ENCODE measurements at places on chromosomes 3 and 15.

DNA sequence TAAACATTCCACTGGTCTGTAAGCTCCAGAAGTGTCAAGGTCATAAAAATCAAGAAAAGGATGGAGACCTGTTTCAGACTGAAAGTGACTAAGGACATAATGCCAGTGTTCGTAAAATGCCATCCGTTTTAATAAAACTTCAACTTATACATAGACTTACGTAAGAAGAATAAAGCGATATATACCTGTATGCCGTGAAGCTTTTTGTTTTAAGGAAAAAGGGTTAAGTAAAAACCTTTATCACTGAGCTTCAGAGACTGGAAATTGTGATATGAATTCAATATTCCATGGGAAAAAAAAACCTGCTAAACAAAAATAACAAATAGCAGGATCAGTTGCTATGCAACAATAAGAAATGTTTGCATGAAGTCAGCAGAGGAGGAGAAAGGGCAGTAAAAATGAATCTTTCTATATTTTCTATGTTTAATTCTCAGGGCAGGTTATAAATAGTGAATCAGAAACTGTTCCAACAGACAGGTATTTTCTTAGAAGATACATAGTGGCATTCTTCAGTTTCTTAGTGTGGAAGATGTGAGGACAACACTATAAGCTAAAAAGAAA lies 42.5 kb downstream of the CHSY1 start:
- DNase-seq = no peak

- no peak for DNase-seq
These were observed 47.5 kb upstream of the RNF7 start for GRCh38 chr3:141690431-141691072.

DNA sequence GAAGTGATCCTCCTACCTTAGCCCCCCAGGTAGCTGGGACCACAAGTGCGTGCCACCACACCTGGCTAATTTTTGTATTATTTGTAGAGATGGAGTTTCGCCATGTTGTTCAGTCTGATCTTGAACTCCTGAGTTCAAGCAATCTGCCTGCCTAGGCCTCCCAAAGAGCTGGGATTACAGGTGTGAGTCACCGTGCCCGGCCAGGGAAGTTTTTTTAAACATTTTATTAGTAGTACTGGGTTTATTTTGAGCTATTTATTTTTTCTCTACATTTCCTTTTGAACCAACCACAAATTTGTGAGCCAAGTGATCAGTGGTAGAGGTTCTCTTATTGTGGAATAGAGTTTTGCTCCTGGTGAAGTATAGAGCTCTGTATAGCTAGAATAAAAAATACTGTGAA lies 33.7 kb downstream of the ARMC8 start:
- DNase-seq = no peak

- DNase-seq = no peak
These were observed 6.5 kb downstream of the SEC22C start for GRCh38 chr3:42575137-42575741.

- DNase-seq = no peak
These were observed 38.5 kb downstream of the MAP3K13 start for GRCh38 chr3:185401319-185401955.

DNA sequence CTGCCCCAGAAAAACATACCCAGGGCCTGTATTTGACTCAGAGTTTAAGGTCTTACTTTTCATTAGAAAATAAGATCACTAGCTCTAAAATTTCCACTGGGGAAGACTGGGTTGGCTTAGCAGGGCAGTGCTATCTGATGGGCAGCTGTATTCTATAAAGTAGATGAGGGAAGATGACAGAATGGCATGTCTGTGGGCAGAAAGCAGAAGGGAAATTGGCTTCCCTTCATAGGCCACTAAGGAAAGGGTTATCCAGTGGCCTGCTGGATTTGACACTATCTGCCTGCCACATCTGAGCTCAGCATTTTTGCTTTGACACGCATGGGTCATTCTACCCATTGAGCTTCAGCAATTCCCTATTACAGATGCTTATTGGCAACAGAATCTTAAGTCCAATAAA lies 461.3 kb upstream of the RASGRP1 start:
- DNase-seq = no peak

- no peak for DNase-seq
These were observed 146.1 kb upstream of the UMPS start for GRCh38 chr3:124584245-124584551.

DNA sequence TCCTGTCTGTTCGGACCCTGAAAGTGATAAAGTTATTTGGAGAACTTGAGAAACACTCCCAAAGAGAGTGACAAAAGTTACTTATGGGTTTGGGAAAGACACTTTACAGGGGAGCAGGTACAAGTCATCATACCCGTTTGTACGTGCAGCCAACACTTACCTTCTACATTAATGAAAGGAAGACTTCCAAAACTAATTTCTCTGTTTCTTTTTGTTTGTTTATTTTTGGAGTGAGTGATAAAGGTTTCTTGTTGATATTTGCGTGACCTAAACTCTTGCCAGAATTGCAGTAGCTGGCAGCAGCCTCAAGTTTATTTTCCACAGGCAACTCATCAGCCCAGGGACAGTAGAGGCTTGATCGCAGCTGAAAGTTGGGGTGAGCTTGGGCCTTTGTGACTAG lies 8.4 kb downstream of the ABHD2 start:
- no peak for DNase-seq

GRCh38 chr3:61068084-61068483 lies 183.2 kb downstream of the FHIT start:
- DNase-seq = no peak

GRCh38 chr3:55486857-55487380 lies at the start of gene WNT5A:
Gene WNT5A (minus strand): TSS chr3:55487306. CDS start chr3:55486985, 321 bp downstream.
- DNase-seq = peak; percentile 57

- no peak for DNase-seq
These were observed 11.0 kb upstream of the FILIP1L start for GRCh38 chr3:100125161-100125938.

- DNase-seq = no peak
These were observed 158.4 kb downstream of the FHIT start for GRCh38 chr3:61092870-61093269.

DNA sequence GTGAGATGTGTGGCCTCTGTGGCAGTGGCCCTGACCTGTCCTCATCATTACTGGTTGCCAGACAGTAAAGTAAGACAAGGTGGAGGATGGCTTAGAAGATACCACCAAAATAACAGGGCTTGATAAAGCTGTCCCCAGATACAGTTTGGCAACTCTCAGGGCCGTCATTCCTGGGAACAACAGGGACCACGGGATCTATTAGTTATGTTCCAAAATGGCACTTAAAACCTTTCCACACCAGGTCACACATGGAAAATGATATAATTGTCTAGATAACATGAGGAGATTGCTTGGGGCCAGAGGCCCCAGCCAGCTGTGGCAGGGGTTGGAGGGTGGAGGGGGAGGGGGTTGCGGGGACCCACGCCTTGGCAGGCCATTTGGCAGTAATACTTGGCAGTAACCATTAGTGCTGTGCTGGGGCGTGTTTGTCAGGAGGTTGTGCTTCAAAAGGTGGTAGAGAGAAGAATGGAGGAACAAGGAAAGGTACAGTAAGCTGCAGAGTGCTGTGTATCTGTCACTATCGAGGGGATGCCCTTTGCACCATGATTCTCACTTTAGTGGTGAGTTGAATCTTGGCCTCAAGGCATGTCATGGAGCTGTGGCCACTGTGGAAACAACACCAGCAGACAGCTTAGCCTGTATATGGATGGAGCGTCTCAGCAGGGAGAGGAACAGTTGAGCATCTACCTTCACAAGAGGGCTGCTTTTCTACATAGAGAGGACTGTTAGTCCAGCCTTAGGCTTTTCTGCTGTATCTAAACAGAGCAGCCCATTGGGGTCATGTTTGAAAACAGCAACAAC lies 14.0 kb downstream of the PLCL2 start:
- DNase-seq = no peak

DNA sequence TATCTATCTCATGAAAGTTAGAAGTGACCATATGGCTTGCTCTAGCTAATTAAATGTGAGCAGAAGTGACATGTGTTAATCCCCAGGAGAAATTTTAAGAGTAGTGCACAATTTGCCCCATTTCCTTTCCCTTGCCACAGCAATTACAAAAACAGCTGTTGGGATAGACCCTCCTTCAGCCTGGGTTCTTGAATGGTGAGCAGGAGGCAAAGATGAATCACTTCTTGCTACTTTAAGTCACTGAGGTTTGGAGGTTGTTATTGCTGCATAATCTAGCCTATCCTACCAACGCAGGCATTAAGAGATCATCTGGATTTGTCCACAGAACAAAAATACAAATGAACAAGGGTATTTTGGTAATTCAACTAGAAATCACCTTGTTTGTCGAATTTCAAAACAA lies 51.7 kb upstream of the CAPN7 start:
- DNase-seq = no peak

DNA sequence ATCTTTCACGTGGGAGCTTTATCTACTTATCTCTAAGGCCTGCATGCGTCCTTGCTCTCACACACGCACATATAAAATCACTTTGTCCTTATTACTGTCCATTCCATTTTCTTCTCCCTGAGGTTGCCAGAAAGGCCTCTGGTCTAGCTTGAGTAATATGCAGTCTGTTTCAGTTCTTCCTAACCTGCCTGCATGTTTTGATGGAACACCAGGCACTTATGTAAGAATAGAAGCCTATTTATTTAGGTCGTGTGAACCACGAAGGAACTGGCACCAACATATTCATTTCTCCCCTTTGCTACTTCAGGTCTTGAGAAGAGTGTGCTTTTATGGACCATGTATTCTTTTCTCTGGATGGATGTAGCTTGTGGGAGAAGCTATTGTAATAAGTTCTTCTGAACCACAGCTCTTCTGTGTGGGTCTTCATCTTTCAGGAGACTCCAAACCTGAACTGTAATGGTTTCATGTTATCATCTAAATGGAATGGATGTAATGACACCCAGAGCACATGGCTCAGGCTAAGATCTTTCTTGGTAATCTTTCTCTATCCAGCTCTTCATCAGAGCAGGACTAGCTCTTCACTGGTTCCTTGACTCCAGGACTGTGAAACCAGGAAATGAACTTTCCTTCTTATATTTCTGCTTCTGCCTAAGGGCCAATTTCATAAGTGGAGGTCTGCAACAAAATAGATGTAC lies 53.8 kb downstream of the UBE2E2 start:
- no peak for DNase-seq

DNA sequence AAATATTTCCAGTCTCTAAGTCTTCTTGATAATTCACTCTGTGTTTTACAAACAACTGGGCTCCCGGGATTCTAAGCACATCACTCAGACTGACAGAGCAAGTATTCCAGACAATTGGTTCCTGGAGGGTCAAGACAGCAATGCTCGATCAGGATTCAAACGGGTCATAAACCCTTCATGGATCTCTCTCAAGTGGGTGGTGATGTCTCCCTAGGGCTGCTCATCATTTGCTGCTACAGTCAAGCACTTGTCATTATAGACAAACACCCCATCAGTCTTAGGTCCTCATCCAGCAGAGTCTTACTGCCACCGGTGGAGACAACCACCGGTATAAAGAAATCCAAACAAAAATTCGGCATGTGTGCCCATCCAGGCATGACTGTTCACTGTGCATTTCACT lies 921.1 kb downstream of the FHIT start:
- no peak for DNase-seq

DNA sequence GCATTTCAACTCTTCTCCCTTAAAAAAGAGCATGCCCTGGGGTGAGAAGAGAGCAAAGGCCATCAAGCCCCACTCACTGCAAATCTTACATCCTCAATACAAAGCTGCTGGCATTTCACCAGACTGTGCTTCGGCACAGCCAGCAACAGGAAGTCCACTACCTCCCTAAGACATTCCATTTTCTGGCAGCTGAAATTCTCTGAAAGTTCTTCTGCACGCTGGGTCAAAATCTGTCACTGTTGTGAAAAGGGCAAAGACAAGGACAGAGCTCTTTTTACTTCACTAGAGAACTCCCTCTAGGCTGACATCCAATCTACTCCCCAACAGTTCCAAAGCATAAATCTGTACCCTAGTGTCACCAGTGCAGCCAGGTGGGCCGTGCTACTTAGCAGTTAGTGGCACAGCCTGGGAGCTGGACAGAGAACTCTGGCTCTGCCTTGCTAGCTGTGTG lies 6.3 kb downstream of the MTMR10 start:
- DNase-seq = peak; percentile 15

DNA sequence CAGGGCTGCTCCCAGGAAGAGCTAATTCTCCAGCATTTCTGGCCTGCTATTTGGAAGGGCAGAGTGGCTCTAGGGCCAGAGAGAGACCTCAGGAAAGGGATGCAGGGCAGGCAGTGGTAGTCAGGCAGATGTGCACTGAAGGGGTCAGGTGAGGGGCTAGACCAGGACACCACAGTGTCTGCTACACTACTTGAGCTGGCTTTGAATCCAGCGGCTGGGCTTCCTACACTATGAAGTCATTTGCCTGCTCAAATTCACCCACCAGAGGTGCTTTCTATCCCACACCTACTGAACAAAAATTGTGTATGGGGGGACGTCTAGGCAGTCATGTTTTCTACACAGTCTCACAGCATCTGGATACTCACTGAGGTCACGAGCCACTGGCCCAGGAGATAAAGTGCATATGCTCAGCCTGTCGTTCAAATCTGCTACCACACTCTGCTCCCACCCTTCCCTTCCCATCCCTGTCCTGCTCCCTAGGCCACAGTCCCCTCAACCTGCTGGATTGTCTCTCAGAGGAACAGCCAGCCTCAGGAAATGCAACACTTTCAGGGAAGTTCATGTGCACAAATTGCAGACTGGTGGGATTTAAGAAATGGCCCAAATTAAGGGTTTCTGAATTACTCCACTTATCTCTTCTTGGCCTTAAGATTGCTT lies 49.9 kb upstream of the SLC6A11 start:
- DNase-seq = no peak

- DNase-seq = no peak
These were observed 2.9 kb upstream of the NDN start for GRCh38 chr15:23690015-23690414.

- no peak for DNase-seq
These were observed 3.3 kb upstream of the RNF13 start for GRCh38 chr3:149809699-149810098.

- no peak for DNase-seq
These were observed 26.1 kb upstream of the KLHL6 start for GRCh38 chr3:183581496-183582155.

DNA sequence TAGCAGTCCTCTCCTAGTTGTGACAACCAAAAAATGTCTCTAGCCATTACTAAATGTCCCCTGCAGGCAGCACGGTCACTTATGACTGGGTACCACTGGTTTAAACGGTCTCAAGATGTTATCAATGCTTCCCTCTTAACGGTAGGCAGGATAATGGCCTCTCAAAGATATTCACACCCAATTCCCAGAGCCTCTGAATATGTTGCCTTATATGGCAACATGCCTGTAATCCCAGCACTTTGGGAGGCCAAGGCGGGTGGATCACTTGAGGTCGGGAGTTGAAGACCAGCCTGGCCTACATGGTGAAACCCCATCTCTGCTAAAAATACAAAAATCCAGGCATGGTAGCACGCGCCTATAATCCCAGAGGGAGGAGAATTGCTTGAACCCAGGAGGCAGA lies 9.4 kb downstream of the MME start:
- DNase-seq = no peak
